ENCODE measurements at places on chromosomes 6 and 20. TPM values are rescaled to one million over a fixed set of nuclear protein-coding genes. Genes with fewer than 3 reads are reported as not detected.

DNA sequence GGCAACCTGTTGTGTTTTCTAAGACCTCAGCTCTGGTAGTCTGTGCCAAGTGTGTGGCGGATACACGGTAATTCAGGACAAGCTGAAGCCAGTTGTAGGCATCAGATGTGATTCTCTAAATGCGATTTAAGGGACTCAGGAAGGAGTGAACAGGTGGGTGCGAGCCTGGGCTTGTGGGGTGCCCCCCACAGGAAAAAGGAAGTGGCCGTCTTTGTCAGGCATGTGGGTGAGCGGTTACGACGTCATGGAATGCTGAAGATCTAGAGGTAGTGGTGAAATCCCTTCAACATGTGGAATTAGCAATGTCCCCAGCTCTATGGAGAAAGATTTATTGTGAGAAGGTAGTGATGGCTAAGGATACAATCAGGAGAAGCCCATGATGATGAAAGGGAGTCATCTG is 95.1 kb upstream of the EXOC2 start:
- DNase-seq: no peak

GRCh38 chr6:42569102-42570028 is 5.5 kb downstream of the UBR2 start:
- DNase-seq: no peak

DNA sequence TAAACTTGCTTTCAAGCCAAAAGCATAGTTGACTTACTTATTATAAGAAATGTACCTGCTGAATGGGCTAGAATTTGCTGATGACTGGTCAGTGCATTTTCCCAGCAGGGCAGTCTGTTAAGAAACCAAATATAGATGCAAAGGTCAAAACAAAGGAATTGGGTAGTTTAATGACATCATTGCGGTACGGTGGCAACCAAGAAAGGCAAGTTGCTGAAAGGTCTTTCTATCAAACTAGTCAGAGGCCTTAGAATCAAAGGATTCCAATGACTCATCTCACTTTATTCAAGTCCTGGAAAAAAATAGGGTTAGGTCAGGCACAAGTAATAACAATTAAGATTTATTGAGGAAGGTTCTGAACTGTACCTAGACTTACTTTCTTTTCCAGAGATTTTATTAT is 76.4 kb downstream of the KIZ start:
- no peak for DNase-seq

DNA sequence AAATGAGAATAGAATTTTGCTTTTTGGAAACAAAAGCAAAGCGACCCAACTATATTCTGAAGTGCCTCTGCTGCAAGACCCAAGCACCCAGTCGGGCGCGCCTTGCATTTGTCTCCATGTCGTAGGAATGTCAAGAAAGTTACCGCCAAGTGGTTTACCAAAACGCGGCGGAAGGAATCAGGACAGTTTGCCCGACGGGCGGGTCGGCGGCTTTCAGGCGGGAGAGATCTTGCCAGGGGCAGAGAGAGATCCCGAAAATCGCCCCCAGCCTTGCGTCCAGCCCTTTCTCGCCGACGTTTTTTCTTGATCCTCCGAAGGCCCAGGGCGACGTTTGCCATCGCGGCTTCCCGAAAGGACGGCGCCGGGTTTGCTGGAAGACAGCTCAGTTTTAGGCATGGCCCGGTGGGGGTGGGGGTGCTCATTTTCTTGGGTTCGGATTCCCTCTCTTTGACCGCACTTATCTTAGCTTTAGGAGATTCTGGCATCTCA is 4.0 kb upstream of the LIN28B start:
- no peak for DNase-seq

DNA sequence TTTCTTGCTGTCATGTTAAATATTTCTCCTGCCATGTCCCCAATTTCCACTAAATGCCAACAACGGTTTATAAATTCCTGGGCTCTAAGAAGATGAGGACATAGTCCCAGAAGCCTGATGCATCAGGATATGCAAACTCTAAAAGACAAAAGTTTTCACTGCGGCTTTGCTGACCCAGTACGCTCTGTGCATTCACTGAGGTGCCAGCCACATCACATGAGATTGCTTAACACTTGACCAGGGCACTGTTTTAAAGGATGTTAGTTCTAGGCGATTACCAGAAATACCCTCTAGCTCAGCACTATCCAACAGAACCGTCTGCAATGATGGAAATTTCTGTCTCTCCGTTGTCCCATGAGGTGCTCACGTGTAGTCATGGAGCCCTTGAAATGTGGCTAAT is 19.9 kb upstream of the ADTRP start:
- DNase-seq: no peak

- no peak for DNase-seq
These were observed 41.1 kb downstream of the PTPN1 start for GRCh38 chr20:50551288-50551687.

- DNase-seq: no peak
These were observed 74.4 kb downstream of the DOK5 start for GRCh38 chr20:54549658-54550326.

- DNase-seq: no peak
These were observed 172.6 kb upstream of the PHACTR1 start for GRCh38 chr6:12543953-12544352.

DNA sequence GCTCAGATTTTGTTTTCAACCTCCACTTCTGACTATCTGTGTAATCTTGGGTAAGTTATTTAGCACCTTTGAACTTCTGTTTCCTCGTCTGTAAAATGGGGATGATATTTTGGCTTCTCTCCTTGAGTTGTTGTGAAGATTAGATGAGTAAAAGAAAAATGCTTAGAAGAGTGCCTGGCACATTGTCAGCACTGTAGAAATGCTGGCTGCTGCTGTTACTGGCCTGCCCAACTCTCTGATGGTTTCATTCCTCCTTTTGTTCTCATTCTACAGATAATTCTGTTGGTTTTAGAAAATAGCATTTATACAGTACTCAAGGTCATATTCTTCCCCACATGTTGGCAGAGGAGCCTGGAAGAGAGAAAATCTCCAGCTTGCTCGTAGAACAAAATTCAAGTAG is 547.2 kb upstream of the JAG1 start:
- DNase-seq: no peak

GRCh38 chr6:1436334-1437306 is 47.2 kb downstream of the FOXF2 start:
- no peak for DNase-seq

- no peak for DNase-seq
These were observed 1012.1 kb downstream of the KIF16B start for GRCh38 chr20:15561070-15561569.

GRCh38 chr20:62885896-62886708 is 24.5 kb upstream of the TCFL5 start:
- peak; percentile 74 for DNase-seq

GRCh38 chr6:89346433-89346832 is 6.1 kb downstream of the UBE2J1 start:
- DNase-seq: no peak

DNA sequence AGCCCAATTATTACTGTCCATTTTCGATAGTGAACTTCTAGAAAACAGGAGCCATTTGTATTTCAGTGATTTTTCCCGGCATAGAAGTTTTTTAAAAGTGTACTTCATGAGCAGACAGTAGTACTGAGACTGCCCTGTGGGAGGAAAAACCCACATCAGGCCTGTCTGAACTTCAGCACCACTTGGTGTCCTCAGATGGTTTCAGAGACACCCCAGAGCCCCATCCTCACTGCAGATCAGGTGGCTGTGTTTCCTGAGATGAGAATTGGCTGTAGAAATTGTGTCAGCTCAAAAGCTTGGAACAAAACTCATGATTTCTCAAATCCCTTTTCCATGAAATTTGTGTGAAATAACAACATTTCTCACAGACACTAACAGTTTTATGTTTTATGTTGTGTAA is 110.0 kb upstream of the RIN2 start:
- DNase-seq: no peak

- no peak for DNase-seq
These were observed 534.3 kb downstream of the COL12A1 start for GRCh38 chr6:74671558-74672025.

- no peak for DNase-seq
These were observed 41.0 kb downstream of the TRAM2 start for GRCh38 chr6:52535711-52536423.

GRCh38 chr6:43758617-43759050 is 11.4 kb upstream of the VEGFA start:
- peak; percentile 83 for DNase-seq

GRCh38 chr6:37872373-37872745 is 52.8 kb downstream of the ZFAND3 start:
- DNase-seq: no peak

DNA sequence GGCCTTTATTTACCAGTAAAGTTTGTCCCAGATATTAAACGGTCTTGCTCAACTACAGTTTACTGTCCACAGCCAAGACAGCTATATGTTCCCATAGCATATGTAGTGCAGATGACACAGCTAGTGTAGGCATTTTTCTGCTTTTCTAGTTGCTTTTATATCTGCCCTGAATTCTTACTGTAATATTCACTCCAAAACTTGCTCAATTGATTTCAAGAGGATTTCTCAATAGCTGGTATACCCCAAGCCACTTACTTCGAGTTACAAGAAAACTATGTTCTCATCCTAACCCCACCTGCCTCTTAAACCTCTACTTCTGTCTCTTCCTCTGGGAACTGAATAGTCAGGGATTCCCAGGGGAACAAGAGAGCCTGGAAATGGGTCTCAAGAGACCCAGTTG is 18.9 kb upstream of the ROS1 start:
- no peak for DNase-seq

GRCh38 chr20:4926531-4927156 is 74.7 kb downstream of the SLC23A2 start:
- no peak for DNase-seq

- DNase-seq: no peak
These were observed 547.5 kb upstream of the ADGRB3 start for GRCh38 chr6:68087399-68088133.

- no peak for DNase-seq
These were observed 2.3 kb downstream of the KLHDC3 start for GRCh38 chr6:43016176-43016942.

- DNase-seq: no peak
These were observed 224.0 kb downstream of the EYA2 start for GRCh38 chr20:47118641-47119040.

DNA sequence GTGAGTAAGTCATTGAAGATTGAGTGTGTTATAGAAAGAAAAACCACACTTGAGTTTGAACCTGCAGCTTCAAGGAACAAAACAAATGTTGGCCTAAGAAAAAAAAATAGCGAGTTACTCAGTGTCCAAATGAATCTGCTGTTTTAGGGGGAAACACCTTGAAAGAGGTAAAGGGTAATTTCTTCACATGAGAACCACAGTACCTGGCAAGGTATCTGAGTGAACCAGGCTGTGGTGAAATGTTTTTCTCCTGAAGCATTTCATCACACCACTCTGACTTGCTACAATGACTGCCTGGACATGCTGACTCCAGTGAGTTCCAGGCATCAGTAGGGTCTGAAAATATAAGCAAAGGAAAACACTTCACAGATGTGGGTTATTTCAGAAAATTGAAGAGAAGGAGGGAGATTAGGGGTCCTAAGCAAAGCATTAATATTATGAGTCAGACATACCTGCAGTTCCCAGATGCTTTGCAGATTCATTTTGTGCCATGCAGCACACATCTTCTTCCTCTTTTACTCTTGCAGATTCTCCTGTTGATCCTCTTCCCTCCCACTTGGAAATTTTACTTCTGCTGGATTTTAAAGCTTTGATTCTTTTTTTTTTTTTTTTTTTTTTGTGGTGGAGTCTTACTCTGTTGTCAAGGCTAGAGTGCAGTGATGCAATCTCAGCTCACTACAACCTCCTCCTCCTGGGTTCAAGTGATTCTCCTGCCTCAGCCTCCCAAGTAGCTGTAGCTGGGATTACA is 206.2 kb upstream of the SGK1 start:
- no peak for DNase-seq

DNA sequence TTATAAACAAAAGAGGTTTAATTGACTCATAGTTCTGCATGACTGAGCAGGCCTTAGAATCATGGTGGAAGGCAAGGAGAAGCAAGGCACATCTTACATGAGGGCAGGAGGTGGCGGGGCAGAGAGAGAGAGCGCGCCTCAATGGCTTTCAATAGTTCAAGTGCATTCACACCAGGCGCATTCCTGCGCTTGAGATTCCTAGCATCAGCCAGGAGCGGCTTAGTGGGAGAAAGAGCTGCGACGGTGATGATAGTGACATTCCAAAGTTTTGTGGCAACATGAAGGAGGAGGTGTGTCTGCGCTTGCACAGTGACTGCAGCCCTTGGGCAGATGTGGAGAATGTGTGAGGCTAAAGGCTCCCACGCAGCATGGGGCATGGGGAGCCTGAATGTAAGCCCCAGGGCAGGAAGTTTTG is 25.0 kb upstream of the EMILIN3 start:
- DNase-seq: no peak

DNA sequence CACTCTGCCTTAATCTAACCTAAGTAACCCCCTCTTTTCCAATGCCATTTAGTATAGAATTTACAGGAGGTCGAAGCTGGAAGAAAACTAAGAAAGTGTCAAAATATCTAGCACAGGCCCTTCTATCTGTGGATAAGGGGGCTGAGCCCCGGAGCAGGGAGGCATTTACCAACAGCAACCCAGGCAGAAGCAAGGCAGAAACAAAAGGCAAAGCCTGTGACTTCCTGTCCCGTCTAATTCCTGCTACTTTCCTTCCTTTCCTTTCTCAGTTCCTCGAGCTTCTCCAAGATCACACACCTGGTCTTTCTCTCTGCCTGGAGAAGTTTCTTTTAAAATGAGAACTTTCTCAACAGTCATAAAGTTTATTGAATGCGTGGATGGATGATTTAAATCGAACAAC is 146.0 kb downstream of the FOXA2 start:
- DNase-seq: no peak

DNA sequence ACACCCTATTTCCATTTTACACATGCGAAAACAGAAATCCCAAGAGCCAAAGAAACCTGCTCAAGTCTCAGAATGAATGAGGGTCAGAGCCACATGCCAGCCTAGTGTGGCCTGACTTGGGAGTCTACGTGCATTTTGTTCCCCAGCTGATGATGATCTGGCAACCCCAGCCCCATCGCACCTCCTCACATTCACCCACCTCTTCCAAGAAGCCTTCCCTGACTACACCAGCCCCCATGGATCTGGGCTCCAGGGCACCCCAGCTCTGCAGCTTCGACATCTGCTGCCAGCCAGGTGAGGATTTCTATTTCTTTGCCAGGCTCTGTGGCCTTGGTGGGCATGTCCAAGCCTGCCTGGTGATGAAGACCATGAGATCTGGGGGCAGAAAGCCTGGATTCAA is 41.0 kb downstream of the ANGPT4 start:
- DNase-seq: no peak

GRCh38 chr6:30020626-30021025 is 40.4 kb upstream of the POLR1H start:
- DNase-seq: no peak

The ACAT2 gene
- total RNA-seq: 38.4 TPM

The ERGIC3 gene
- total RNA-seq: 208 TPM

The LRRC1 gene
- 14.0 TPM for total RNA-seq

The IFT52 gene
- 41.1 TPM for total RNA-seq

The PPP1R3G gene
- 2.6 TPM for total RNA-seq

The DDX43 gene
- total RNA-seq: not detected

The RBM24 gene
- total RNA-seq: 10.8 TPM

The FOXA2 gene
- total RNA-seq: not detected

The TULP1 gene
- not detected for total RNA-seq

The FAM83D gene
- total RNA-seq: 4.8 TPM

The GRIK2 gene
- 8.2 TPM for total RNA-seq

The EIF6 gene
- 117 TPM for total RNA-seq

The NINL gene
- 10.6 TPM for total RNA-seq

The SLC22A2 gene
- not detected for total RNA-seq

The HSPA12B gene
- 0.26 TPM for total RNA-seq

All from chondrocyte (in vitro differentiated cells).